ENCODE measurements at places on chromosomes 5 and 9.

GRCh38 chr5:17233488-17233887 lies 16.1 kb downstream of the BASP1 start:
- no peak for DNase-seq

DNA sequence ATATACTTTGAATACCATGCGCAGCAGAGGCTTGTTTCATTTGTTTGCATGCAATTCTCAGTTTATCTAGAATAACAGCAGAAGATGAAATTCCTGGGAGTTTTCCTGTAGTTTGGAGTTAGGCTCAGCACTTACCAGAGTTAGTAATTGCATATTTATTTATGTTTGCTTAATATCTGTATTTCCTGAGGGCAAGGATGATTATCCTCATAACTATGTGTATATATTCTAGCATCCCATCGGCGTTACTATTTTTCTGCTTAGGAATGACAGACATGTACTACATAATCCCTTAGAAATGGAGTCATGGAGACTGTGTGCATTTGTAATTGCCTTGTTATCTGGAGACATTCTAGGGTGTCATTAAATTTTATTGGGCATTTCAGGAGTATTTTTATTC lies 1184.8 kb downstream of the DTWD2 start:
- no peak for DNase-seq

GRCh38 chr5:134115806-134116175 lies 1.3 kb downstream of the TCF7 start:
- no peak for DNase-seq

- DNase-seq: no peak
These were observed 219.9 kb downstream of the MLLT3 start for GRCh38 chr9:20402273-20402875.

GRCh38 chr9:1236061-1236460 lies 185.9 kb downstream of the DMRT2 start:
- no peak for DNase-seq

DNA sequence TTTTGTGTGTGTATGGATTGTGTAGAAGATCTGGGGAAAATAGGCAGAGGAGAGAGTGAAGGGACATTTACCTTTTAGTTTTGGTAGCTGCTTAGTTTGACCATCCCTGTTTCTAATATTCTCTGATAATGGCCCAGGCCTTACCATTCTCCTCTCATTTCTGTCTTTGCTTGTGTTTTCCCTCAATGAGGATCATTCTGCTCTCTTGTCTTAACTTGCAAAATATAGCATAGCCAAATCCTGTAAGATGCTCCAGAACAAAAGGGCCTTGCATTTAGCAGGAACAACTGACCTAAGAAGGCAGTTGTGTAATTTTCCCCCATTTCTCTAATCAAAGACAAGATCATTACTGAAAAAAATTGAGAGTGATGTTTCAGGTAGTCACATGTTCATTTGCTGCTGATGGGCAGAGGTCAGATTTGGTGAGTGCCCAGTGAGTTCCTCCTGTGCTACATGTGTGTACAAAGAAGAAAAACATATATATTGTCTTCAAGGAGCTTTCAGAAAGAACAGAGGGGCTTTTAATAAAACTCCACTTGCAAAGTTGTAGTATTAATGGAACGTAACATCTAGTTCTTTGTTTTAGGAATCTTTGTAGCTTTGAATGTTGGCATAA lies 139.5 kb downstream of the KDM4C start:
- DNase-seq: no peak

GRCh38 chr5:139404484-139404840 lies 573 bp upstream of the SPATA24 start:
- DNase-seq: no peak

DNA sequence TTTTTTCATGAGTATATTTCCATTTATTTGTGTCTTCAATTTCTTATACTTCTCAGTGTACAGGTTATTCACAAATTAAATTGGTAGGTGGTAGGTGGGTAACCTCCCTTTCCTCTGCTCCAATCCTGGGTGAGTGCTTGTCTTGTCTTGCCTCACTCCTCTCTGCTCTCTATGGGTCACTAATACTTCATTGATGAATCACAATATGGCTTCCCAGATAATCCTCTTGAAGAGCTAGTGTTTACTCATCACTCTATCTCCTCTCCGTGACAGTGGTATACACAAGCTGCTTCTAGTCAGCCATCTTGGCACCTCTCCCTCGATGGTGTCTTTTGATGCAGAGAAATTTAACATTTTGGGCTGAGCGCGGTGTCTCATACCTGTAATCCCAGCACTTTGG lies 331.8 kb upstream of the NMUR2 start:
- DNase-seq: no peak

GRCh38 chr9:134422301-134423090 lies 96.2 kb downstream of the RXRA start:
- no peak for DNase-seq

DNA sequence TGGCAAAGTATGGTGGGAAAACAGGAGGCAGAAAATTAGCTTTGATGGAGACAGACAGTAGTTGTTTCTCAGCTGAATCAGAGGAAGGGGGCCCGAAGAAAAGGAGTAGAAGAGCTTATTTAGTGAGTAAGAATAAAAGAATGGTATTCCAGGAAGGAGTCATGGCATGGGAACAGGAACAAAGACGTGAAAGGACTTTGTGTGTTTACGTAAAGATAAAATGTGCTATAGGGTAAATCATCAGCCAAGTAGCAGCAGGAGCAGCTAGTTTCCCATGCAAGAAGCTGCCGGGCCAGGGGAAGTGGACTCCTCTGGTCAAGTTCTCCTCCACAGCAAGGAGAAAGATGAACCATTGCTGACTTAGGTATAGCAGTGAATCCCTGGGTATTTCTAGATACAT lies 454.5 kb downstream of the HINT1 start:
- no peak for DNase-seq

DNA sequence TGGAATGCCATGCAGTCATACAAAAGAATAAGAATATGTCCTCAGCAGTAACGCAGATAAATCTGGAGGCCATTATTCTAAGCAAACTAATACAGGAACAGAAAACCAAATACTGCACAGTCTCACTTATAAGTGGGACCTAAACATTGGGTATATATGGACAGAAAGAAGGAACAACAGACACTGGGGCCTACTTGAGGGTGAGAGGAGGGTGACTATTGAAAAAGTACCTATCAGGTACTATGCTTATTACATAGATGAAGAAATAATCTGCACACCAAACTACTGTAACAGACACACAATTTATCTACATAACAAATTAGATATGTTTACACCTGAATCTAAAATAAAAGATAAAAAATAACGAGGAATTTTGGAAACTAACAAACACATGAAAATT lies 38.8 kb downstream of the MEIKIN start:
- DNase-seq: no peak

GRCh38 chr5:104431981-104432380 lies 869.4 kb upstream of the NUDT12 start:
- DNase-seq: no peak
